ENCODE measurements at places on chromosomes 2 and 18. TPM values are rescaled to one million over a fixed set of nuclear protein-coding genes. Genes with fewer than 3 reads are reported as not detected.

- no peak for DNase-seq
Measured at GRCh38 chr2:74374509-74375205, 5.5 kb downstream of the DCTN1 start.

DNA sequence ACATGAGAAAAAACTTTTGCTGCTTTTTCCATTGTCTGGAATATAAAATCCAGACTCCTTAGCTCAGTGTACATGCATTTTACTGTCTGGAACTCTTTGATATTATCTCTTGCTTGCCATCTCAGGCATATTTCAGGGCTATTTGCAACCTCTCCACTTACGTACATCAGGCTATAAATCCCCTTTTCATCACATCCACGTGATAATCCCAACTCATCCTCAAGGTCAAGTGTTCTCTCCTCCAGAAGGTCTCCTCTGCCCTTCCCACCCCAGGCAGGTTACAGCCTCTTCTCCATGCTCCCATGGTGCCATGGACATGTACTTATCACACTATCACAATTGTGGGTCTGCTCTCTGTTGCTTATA lies 202.5 kb upstream of the RBMS1 start:
- no peak for DNase-seq

DNA sequence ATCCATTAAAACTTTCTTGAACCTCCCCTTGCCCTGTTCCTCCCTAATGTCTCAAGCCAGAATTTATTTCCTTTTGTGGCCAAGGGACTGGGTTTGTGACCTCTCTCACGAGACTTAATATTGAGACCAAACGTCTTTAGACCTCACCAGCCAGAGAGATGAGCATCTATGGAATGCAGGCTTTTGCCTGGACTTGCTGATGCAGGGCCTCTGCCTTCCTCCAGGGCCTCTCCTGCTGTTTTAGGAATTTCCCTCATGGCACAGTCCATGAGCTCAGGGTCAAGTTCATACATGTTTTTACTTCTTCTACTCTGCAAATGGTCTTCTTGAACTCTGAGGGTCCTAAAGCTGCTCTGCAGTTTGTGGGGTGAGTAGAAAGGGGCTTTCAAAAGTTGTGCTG lies 22.3 kb downstream of the IL1B start:
- DNase-seq, result no peak

Gene INO80D
- 45.3 TPM for total RNA-seq

Gene C2orf74
- 1.7 TPM for total RNA-seq

Gene TYW5
- total RNA-seq, result 15.0 TPM

Gene MC4R
- total RNA-seq, result not detected

Gene WDR35
- 2.8 TPM for total RNA-seq

Gene MOB1A
- total RNA-seq, result 150 TPM

Measured in CD4-positive, alpha-beta T cell (primary cell).